ENCODE measurements at places on chromosomes 11 and 22. TPM values are rescaled to one million over a fixed set of nuclear protein-coding genes. Genes with fewer than 3 reads are reported as not detected.

DNA sequence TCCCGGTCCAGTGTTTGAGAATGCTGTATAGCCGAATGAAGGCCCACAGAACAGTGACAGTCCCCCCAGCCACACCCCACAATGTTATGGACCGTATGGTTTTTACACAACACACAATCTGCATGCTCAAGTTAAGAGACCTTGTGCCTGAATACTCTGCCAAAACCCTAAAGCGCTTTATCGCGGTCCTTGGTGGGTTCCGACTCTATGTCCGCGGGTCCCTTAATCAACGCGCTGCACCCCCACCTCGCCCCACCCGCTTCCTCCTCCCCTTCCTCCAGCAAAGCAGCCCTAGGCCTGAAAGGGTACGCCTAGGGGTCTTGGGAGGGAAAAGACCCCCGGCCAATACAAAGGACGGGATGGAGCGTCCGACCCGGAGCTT lies 442 bp downstream of the COPB1 start:
- no peak for DNase-seq

GRCh38 chr22:30010789-30011405 lies 69.4 kb upstream of the HORMAD2 start:
- DNase-seq, result no peak

- DNase-seq, result no peak
Measured at GRCh38 chr22:40616578-40616977, 19.9 kb downstream of the MRTFA start.

MOGAT2 gene
- not detected for total RNA-seq

Measured in T-helper 17 cell (primary cell).